ENCODE measurements at places on chromosomes 2 and 18.

GRCh38 chr2:172836347-172836821 lies 100.7 kb downstream of the RAPGEF4 start:
- DNase-seq: no peak

DNA sequence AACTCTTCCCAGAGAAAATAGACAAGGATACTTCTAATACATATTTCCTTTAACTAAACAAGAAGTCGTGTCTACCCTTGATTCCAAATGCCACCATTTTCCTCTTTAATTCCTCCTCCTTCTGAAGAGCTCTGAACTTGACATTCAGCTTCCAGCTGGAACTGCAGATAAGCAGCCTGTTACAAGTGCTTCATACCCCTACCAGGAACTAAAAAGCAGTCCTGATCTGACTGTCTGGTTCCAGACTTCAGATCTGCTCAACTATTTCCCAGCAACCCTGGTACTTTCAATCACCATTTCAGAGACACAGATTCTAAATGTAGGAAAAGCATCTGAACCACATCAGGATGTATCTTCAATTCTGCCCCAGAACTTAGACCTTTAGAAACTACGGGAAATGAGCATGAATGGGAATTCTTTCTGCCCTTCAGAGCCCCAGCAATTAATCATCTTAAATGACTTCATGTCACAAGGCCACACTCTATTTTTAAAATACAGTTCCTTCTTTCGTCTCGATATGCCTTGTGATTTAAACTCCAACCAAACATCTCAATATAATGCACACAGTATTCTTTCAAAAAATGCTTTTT lies 159.5 kb downstream of the L3MBTL4 start:
- DNase-seq: no peak

DNA sequence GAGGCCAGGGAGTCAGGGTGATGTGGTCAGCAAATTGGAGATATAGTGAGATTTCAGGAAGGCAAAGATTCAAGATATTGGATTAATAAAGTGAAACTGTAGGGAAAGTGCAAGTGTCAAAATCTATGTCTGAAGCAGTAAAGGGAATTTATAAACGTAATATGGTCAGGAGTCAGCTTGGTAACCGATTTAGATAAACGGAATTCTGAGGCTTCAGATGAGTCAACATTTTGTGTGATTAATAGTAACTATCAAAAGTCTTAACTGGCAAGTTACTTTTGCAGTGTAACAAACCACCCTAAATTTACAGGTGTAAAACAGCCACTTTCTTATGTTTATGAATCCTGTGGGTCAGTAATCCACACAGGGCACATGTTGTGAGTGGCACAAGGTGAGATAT lies 10.9 kb downstream of the MTX2 start:
- DNase-seq: no peak

DNA sequence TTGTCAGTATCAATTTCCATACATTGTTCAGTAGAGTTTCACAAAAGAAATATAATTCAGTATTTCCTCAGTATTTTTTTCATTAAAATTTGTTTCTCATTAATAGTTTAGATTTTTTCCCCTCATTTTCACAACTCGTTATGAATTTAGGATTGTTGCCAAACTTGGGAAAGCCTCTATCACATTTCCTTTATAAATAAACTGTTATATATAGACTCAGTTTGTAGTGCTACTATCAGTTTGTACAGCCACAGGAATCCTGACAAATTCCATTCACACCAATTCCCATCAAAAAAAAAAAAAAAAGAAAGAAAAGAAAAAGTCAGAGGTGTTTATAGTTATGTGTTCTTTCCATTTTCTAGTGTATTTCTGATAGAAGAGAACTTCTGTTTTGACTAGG lies 123.3 kb upstream of the DCC start:
- DNase-seq: no peak

DNA sequence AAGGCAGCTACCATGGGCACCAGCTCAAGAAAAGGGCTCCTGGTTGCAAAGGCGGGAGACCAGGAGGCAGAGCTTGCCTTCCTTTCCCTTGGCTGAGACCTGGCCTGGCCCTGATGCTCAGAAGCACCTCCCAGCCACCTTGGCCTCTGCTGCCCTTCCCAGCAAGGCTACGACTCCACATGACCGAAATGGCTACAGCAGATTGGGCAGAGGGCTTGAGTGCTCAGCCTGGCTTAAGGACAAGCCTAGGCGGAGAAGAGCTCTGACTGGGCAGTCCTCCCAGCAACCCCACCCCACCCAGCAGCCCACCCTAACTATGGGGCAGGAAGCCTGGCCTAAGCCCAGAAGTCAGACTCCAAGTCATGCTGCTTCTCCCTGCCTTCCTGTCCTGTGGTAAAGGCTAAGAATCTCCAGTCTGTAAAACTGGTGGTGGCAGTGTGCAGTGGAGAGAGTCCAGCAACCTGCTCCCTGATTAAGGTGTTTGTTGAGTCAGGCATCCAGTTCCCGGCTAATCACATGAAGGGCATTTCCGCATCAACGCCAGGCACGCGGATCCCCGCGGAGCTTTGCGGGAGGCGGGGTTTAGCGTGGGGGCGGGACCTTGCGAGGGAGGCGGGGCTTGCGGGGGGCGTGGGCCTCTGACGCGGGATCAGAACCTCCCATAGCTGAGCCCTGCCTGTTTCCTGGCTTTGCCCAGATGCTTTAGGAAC lies 256.0 kb downstream of the BCL11A start:
- no peak for DNase-seq

DNA sequence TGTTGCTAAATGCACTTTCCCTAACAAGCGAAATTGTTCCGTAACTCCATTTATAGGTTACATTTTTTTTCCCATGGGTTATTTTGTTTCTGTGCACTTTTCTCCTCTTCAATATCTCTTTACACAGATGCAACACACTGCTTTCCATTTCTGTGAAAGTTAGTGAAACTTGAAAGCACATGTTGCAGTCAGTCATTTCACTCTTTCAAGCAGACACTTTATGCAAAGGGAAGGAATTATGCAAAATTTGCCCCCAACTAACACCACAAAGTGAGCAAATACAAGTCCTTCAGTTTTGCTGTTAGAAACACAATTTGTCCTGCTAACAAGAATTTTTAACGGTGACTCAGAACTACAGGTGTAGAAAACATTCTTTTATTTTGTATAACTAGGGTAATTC lies 124.8 kb downstream of the PTH2R start:
- DNase-seq: no peak

GRCh38 chr18:62572456-62572855 lies 49.6 kb downstream of the ZCCHC2 start:
- DNase-seq: no peak

- DNase-seq: no peak
Observed at GRCh38 chr2:85089585-85089984, 43.6 kb upstream of the TCF7L1 start.

DNA sequence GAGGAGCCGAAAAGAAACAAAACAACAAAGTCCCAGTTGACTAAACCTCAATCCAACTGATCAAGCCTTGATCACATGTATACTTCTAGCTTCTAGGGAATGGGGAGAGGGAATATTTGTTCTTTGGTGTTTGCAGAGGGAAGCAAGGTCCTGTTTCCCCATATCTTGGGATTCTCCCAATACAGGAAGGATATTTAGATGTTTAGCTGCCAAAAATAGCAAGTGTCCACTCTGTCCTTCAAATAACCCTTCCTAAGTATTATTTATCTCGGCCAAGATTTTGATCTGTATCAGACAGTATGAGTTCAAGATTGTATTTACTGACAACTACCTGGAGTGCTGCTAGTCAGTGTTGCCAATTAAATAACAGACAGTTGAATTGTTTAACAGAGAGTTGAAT lies 55.5 kb downstream of the TBR1 start:
- DNase-seq: no peak
